ENCODE measurements at places on chromosomes 6 and 20. TPM values are rescaled to one million over a fixed set of nuclear protein-coding genes. Genes with fewer than 3 reads are reported as not detected.

Gene CST1
- not detected for polyA plus RNA-seq

Gene LRRN4
- not detected for polyA plus RNA-seq

Gene RNF182
- polyA plus RNA-seq, result 0.13 TPM

Gene C6orf58
- not detected for polyA plus RNA-seq

Gene TGM3
- polyA plus RNA-seq, result 0.72 TPM

Gene XKR7
- polyA plus RNA-seq, result not detected

Gene CDSN
- polyA plus RNA-seq, result not detected

Gene GABRR2
- not detected for polyA plus RNA-seq

Gene BPIFB4
- polyA plus RNA-seq, result not detected

Gene ACTR5
- 3.5 TPM for polyA plus RNA-seq

Gene RSPO4
- polyA plus RNA-seq, result not detected

Gene MAS1
- polyA plus RNA-seq, result not detected

Gene SMIM13
- 2.5 TPM for polyA plus RNA-seq

Gene PGC
- 2.5 TPM for polyA plus RNA-seq

Gene UNC93A
- polyA plus RNA-seq, result not detected

Gene NFATC2
- polyA plus RNA-seq, result 1.7 TPM

Gene SPATS1
- not detected for polyA plus RNA-seq

Gene BTNL2
- polyA plus RNA-seq, result not detected

Gene BPHL
- 18.7 TPM for polyA plus RNA-seq

Gene SEL1L2
- polyA plus RNA-seq, result 0.95 TPM

Gene PRPH2
- not detected for polyA plus RNA-seq

Gene SLC4A11
- not detected for polyA plus RNA-seq

Gene HLA-DRB5
- 0.15 TPM for polyA plus RNA-seq

Gene POU3F2
- not detected for polyA plus RNA-seq

Gene OPRM1
- polyA plus RNA-seq, result 0.08 TPM

Gene PERP
- polyA plus RNA-seq, result 13.6 TPM

Gene DNAH8
- not detected for polyA plus RNA-seq

Gene ADGRF1
- polyA plus RNA-seq, result not detected

Gene C6orf62
- polyA plus RNA-seq, result 35.1 TPM
